Mammary epithelial cell (primary cell): ENCODE measurements at places on chromosomes 4 and X. TPM values are rescaled to one million over a fixed set of nuclear protein-coding genes. Genes with fewer than 3 reads are reported as not detected.

Gene SPACA5
- polyA plus RNA-seq: not detected

Gene RBM47
- polyA plus RNA-seq: 1.7 TPM

Gene PDGFRA
- 0.20 TPM for polyA plus RNA-seq

Gene SPRY1
- 2.9 TPM for polyA plus RNA-seq

Gene CHRDL1
- polyA plus RNA-seq: 0.07 TPM

Gene DCAF12L2
- polyA plus RNA-seq: not detected

Gene TSC22D3
- polyA plus RNA-seq: 50.7 TPM

Gene STATH
- not detected for polyA plus RNA-seq

Gene SPATA18
- polyA plus RNA-seq: 12.1 TPM

Gene ANOS1
- 8.5 TPM for polyA plus RNA-seq

Gene GLRA3
- polyA plus RNA-seq: not detected

Gene AFP
- polyA plus RNA-seq: 0.09 TPM

Gene FRG1
- 18.5 TPM for polyA plus RNA-seq

Gene ADH1A
- polyA plus RNA-seq: not detected

Gene RS1
- not detected for polyA plus RNA-seq

Gene IL1RAPL2
- 0.27 TPM for polyA plus RNA-seq

Gene PABPC5
- not detected for polyA plus RNA-seq

Gene BMP3
- polyA plus RNA-seq: not detected

Gene DOK7
- 2.8 TPM for polyA plus RNA-seq

Gene LEF1
- polyA plus RNA-seq: 0.53 TPM

Gene CT45A1
- polyA plus RNA-seq: not detected

Gene PDZD4
- polyA plus RNA-seq: 0.23 TPM

Gene ALAS2
- not detected for polyA plus RNA-seq

Gene CSN1S1
- polyA plus RNA-seq: not detected
